Occipital lobe (tissue), 3 donors: ENCODE measurements at places on chromosomes 13 and 19. TPM values are rescaled to one million over a fixed set of nuclear protein-coding genes. Genes with fewer than 3 reads are reported as not detected.
A peak's percentile ranks its signal among the peaks of the same experiment; 100 is the strongest.

DNA sequence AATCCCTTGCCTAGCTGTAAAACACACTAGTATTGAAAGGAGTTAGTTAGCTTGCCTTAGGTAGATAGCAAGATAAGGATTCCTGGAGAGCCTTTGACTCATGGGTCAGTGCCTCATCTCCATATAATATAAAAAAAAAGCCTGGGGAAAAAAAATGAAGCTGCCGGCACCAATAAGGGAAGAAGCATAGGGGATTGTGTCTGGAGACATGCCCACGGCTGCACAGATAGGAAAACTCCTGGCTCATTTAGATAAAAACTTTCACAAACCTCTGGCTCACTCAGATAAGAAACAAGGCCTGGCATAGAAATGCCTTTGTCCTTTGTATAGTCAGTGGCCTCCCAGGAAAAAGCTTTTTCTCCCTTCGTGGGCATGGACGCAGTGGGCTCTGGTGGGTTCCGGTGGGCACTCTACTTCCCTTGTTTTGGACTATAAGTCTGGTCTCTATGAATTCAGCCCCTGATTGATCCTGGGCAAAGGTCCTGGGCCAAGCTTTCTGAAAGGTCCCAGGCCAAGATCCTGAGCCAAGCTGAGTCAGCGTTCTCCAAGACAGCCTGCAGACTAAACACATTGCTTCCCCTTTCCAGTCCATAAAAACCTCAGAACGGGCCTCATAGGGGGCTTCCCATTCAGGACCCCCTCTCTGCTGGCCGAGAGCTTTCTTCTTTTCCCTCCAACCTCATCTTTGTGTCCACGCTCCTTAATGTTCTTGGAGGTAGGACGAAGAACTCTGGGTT, 4.9 kb upstream of the OR7A17 start:
- DNase-seq: no peak

DNA sequence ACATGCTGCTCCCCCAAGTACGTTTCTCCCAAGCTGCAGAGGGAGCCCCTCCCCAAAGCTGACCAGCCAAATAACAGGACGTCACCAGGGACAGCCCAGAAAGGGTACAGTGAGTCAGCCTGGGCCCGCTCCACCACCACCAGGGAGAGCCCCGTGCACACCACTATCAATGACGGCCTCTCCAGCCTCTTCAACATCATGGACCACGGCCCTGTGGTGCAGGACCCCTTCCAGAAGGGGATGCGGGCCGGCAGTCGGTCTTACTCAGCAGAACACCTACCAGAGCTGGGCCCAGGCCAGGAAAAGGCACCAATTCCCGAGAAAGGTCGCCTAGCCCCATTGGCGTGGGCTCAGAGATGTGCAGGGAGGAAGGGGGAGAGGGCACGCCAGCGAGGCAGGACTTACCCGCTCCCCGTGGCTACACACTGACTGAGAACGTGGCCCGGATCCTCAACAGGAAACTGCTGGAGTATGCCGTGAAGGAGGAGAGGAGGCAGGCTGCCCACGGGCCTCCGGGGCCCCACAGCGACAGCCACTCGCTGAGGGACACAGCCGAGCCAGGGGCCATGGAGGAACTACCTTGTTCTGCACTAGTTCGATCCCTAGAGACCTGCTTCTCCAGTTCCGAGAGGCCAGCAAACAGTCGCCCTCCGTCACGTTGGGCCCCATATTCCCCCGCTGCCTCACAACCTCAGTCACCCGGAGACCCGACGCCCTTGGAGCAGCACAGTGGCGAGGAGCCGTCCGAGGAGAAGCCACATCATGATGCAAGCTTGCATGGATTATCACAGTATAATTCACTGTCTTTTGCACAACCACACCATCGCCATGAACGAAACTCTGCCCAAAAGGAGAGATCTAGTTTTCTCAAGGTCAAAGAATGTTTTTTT, 815.9 kb upstream of the KLHL1 start:
- no peak for DNase-seq

GRCh38 chr13:88063741-88064140, 392.6 kb downstream of the SLITRK5 start:
- no peak for DNase-seq

GRCh38 chr19:50047671-50048070, 21.9 kb downstream of the ZNF473 start:
- no peak for DNase-seq

DNA sequence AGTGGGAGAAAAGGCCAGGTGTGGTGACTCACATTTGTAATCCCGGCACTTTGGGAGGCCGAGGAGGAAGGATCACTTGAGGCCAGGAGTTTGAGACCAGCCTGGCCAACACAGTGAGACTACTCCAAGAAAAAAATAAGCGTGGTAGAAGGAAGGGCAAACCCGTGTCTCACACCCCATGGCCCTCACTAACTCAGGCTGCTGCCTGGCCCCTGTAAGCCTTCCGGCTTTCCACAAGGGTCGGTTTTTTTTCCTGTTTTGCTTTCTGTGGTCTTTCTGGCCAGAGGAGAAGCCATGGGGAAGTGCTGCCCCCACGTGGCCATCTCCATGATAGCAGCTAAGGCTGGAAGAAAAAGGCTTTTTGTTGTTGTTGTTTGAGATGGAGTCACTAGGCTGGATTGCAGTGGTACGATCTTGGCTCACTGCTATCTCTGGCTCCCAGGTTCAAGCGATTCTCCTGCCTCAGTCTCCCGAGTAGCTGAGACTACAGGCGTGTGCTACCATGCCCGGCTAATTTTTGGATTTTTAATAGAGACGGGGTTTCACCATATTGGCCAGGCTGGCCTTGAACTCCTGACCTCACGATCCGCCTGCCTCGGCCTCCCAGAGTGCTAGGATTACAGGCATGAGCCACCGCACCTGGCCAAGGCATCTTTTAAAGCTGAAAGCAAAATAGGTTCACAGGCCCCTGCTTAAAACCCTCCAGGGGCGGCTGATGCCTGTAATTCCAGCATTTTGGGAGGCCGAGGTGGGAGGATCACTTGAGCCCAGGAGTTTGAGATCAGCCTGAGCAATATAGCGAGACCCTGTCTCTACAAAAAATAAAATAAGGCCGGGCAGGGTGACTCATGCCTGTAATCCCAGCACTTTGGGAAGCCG, 7.5 kb upstream of the ARHGEF18 start:
- peak; percentile 57 for DNase-seq

- no peak for DNase-seq
Measured at GRCh38 chr13:70310396-70311119, 202.3 kb upstream of the KLHL1 start.

- DNase-seq: no peak
Measured at GRCh38 chr13:98835156-98835555, 82.7 kb upstream of the SLC15A1 start.

DNA sequence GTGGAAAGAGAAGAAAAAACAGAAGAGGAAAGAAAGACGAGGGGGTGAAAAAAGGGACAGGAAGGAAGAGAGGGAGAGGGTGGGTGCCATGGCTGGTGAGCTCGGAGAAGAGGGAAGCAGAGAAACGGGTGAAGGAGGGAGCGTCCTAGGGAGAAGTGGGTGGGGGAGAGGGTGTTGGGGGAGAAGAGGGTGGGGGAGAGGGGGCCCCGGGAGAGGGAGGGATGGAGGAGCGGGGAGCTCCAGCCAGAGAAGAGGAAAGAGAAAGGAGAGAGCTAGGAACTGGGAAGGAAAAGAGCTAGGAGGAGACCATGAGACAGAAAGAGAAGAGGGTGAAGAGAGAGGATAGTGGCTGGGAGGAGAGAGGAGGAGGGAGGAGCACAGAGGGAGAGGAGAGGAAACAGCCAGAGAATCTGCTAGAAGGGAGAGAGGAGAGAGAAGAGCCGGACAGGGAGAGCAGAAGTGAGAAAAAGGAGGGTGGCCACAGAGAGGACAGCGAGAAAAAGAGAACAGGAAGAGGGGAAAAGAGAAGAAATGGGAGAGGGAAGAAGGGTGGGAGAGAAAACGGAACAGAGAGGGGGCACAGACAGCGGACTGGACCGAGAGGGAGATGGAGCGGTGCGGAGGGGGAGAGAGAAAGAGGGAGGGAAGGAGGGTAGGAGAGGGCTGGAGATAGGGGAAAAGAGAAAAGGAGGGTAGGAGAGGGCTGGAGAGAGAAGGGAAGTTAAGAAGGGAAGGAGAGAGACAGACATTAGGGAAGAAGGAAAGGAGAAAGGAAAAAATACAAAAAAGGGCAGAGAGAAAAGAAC, 11.9 kb upstream of the GARIN5A start:
- DNase-seq: no peak

DNA sequence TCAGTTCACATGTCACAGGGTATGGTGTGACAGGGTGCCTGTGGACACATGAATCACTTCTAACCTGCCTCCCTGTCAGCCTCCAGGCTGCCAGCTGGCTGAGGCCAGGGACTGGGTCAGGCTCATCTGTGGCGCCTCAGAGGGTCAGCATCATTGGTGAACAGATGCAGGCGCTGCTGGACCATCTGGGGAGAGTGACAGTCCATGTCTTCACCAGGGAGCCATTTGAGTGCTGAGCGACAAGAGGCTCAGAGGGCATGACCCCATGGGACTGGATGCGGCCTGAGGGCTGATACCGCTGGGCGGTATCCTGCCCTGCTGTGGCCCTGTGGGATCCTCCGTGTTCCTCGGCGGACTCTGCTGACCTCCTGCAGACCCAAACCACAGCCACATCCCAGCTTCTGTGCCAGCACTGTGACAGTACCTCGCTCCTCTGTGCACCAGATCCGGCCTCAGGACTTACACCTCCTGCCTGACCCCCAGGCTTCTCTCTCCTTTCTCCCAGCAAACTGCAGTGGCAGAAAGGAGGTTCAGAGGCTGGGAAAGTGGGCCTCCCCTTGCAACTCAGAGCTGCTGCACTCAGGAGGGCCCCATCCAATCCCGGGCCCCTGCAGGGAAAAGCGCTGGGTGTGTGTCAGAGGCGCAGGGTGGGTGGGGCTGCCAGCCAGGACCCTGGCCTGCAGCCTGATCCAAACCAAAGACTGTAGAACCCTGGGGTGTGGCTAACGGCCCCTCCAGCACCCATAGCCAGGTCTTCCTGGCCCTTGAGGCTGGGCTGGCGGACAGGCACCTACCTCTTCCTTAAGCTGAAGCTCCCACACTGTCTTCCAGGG, 10.2 kb downstream of the ACTMAP start:
- DNase-seq: no peak

DNA sequence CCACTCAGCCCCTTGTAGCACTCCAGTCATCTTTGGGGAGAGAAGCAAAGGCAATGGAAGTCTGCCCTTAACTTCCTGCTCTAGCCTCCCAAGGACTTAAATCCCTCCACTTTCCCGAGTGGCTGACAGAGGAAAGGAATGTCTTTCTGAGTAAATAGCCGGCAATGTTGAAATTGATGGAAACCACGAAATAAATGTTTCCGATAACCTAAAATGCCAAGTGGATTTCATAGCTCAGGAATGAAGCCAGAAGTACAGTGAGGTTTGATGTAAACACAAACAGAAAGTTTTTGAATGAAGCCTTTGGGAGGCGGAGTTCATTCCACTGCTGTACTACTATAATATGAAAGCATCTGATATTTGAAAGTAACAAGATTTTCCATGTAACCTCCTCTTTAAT, 14.0 kb upstream of the TBC1D4 start:
- no peak for DNase-seq

- DNase-seq: no peak
Measured at GRCh38 chr13:96899946-96900345, 94.3 kb downstream of the OXGR1 start.

The PSG7 gene
- not detected for total RNA-seq

The CGB5 gene
- not detected for total RNA-seq

The FBXO46 gene
- total RNA-seq: 11.4 TPM

The SH2D3A gene
- total RNA-seq: not detected

The APC2 gene
- 141 TPM for total RNA-seq

The USHBP1 gene
- total RNA-seq: 0.47 TPM
